Neural crest cell (in vitro differentiated cells): ENCODE measurements at places on chromosomes 7 and 10.

DNA sequence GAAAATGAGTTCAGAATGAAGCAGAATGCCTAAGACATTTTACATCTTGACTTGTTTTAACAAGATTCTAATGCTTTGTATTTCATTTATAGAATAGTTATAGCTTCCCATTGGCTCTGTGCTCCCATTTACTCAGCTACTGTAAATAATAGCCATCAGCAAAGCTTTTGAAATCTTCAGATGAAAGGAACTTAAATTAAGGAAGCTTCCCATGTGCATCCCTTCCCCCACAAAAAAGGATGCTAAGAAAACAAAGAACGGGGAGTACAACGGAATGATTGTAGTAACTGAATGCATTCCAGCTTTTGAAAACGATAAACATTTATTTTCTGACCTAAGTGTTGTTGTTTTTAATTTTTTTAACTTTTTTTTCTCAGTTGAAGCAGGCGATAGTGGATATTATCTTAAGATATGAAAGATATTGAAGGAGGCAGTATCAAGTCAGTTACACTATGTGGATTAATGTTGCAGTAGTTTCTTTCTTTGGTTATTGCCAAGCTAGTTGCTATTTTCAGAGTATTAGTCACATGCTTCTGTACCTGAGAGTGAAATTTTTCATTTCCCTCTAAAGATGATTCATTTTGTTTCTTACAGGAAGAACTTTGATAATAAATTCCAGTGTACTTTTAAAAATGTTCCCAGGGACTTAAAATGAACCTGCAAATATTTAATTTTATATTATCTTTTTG lies 129.2 kb downstream of the KCND2 start:
- DNase-seq, result no peak

- no peak for DNase-seq
These were observed 602.8 kb downstream of the NRG3 start for GRCh38 chr10:82477776-82478175.

- DNase-seq, result no peak
These were observed 47.3 kb downstream of the AVL9 start for GRCh38 chr7:32542595-32542994.

- no peak for DNase-seq
These were observed 38.6 kb downstream of the FZD1 start for GRCh38 chr7:91302794-91303193.

GRCh38 chr7:147432576-147432975 lies 1158.0 kb upstream of the C7orf33 start:
- DNase-seq, result no peak

DNA sequence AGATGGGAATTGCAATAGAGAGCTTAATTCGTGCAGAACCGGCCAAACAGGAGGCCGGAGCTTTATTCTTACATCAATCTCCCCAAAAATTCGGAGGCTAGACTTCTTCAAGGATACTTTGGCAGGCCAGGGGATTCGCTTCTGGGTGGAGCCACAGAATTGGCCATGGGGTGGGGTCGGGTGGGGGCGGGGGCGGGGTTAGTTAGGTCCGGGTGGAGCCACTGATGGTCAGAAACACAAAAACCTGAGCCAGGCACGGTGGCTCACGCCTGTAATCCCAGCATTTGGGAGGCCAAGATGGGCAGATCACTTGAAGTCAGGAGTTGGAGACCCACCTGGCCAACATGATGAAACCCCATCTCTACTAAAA lies 87.5 kb downstream of the SEPTIN14 start:
- no peak for DNase-seq

- DNase-seq, result no peak
These were observed 40.3 kb downstream of the TNPO3 start for GRCh38 chr7:129014501-129015101.

- DNase-seq, result no peak
These were observed 88.7 kb downstream of the SORBS1 start for GRCh38 chr10:95472304-95473088.

- DNase-seq, result peak; percentile 40
These were observed 10.7 kb downstream of the ESYT2 start for GRCh38 chr7:158818325-158819213.

DNA sequence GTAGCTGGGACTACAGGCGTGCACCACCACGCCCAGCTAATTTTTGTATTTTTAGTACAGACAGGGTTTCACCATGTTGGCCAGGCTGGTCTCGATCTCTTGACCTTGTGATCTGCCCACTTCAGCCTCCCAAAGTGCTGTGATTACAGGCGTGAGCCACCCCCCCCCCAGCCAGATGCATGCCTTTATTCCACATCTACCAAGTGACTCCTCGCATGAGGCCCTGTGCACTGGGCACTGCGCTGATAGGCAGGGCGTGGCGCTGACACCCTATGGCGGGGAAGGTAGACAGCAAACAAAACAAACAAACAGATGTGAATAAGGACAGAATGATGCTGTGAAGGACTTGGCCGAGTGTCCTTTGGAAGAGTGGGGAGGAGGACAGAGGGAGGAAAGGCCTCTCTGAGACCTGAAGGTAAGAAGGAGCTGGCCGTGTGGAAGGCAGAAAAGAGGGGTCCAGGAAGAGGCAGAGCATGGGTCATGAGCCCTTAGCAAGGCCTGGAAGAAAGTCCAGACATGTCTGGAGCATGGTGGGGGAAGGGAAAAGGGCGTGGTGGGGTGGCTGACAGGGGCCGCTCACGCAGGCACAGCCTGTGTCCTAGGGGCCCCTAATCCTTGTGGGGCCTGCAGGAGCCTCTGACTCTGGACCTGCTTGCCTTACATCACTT lies 47.5 kb upstream of the CACUL1 start:
- DNase-seq, result no peak

DNA sequence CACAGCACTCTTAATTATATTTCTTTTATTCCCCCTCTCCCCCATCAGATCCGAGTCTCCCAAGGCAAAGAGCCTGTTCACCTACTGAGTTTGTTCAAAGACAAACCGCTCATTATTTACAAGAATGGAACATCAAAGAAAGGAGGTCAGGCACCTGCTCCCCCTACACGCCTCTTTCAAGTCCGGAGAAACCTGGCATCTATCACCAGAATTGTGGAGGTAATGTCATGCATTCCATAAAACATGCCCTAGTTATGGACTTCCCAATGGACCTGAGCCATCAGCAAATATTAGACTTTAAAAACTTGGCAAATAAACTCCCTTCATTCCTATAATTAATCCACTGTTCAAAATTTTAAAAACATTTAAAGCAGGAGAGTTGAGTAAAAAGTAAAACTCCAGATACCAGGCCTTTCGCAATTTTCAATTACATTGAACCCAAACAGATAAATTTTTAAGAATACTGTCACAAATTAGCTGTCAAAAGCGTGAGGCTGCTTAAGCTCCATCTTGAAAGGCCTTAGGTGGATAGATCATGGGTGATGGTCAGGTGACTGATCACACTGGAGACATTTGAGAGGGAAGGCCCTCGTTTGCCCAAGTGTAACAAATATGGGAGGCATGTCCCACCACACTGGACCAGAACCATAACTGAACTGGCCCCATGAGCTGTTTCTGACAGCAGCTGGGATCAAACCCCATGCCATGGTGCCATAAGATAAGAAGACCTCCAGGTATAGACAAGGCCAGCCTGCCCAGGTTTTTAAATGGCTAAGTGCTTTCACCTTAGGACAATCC lies 46.9 kb upstream of the ARL4A start:
- DNase-seq, result no peak

DNA sequence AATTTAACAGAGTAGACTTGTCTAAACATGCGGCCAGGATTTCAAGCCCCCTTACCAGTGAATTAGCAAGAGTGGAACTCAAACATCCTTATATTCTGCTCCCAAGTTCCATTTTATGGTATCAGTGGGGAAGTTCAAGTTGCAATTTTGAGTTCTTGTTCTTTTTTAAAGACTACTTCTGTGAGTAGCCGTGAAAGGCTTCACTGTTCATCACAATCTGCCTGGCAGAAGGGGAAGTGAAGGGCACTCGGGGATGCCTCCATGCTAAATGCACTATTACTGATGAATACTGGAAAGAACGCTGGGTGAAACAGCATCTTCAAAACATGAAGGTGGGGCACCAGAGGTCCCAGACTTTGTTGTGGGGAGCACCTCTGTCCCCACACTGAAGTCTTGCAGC lies 22.4 kb upstream of the FGL2 start:
- no peak for DNase-seq

DNA sequence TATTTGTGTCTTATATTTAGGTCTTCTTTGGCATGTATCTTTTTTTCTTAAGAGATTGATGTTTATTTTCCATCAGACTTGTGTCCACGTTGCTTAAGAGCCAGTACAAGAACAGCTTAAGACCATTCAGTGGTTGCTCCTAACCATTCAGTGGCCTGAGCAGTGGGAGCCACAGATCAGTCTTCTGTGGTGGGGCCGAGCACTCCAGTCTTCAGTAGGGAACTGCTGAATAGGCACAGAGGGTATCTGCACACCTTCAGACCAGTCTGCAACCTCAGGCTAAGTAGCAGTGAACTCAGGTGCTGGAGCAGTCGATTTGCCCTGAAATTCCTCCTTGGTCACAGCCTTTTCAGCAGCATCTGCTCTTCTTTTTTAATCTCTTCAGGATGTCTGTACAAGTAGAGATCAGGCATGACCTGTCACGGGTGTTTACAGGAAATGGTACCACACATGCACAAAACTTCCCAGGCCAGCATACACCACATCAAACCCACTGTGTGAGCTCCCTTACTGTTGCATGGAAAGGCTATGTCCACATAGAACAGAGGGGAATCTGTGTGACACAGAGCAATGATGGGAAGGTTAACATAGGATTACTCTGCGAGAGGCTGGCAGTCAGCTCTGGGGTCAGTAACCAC lies 51.5 kb downstream of the FAM107B start:
- no peak for DNase-seq

GRCh38 chr7:46173476-46174195 lies 252.6 kb upstream of the IGFBP3 start:
- DNase-seq, result no peak

DNA sequence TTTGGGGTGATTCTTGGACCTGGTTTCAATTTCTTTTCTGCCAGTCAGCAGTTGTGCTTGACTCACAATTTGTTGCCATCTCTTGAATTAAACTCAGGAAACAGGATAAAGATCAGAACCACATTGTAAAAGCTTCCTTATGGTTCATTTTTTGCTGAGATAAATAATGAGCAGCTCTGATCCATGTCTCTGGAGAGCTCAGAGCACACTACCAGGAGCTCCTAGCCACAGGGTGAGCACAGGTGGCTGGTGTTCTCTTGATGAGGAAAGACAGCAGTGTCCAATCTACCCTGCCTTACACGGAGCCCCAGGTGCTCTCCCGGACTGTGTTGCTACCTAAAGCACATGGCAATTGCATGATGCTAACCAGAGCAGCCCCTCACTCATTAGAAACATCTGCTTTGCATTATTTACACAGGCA lies 17.2 kb upstream of the FAM170B start:
- DNase-seq, result no peak

- DNase-seq, result no peak
These were observed 499.9 kb upstream of the FZD8 start for GRCh38 chr10:36141856-36142560.

GRCh38 chr10:93580828-93581227 lies 14.4 kb downstream of the FFAR4 start:
- DNase-seq, result peak; percentile 54

GRCh38 chr7:140656548-140657515 lies 15.9 kb upstream of the ADCK2 start:
- no peak for DNase-seq

- DNase-seq, result no peak
These were observed 2.3 kb downstream of the GLRX3 start for GRCh38 chr10:130138479-130138866.

GRCh38 chr10:95644901-95645300 lies 11.6 kb downstream of the ALDH18A1 start:
- no peak for DNase-seq

GRCh38 chr10:5546891-5547680 lies 22.3 kb downstream of the CALML3 start:
- no peak for DNase-seq

DNA sequence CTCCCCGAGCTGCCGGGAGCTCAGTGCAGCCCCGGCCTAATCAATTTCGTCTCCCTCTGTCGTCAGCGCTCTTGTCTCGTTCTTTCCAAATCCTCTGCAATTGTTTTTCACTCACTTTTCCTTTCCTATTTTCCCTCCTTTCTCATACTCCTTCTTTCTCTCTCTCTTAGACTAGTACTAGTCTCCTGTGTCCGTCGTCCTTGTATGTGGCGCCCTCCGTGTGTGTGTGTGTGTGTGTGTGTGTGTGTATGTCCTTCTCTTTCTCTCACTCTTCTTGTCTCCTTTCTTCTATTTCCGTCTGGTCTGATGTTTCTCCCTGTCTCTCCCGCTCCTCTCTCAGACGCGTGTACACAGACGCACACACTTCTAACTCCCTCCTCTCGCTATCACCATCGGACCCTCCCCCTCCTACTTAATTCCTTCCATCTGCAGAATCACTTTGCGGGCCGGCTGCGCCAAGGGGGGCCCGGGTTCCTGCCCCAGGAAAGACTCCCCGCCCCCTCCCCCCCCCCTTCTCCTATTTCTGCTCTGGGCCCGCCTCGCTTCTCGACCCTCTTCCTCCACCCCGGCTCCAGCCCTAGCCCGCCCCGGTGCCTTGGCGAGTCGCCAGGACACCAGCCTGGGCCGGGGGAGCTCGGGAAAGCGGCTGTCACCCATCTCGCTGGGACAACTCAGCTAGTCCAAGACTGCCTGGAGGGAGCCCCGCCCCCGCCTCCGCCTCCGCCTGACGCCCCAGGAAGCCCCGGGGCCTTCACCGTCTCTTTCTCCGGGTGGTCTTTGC lies 743 bp upstream of the ZCCHC24 start:
- DNase-seq, result peak; percentile 58

DNA sequence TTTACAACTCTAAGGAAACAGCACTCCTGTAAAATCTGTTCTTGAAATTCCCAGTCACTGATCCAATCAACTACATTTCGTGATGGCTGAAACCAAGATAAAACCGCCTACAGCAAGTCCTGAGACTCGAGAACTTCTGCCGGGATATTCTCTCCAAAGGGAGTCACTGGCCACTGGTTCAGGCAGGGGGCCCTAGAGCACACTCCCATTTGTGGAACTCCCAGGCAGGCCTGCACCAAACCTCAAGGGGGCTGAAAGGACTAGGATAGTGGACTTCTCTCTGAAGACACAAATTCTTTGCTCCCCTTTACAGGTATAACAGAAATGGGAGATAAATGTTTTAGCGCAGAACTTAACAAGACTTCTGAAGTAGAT lies 16.3 kb downstream of the CYTH3 start:
- DNase-seq, result no peak

DNA sequence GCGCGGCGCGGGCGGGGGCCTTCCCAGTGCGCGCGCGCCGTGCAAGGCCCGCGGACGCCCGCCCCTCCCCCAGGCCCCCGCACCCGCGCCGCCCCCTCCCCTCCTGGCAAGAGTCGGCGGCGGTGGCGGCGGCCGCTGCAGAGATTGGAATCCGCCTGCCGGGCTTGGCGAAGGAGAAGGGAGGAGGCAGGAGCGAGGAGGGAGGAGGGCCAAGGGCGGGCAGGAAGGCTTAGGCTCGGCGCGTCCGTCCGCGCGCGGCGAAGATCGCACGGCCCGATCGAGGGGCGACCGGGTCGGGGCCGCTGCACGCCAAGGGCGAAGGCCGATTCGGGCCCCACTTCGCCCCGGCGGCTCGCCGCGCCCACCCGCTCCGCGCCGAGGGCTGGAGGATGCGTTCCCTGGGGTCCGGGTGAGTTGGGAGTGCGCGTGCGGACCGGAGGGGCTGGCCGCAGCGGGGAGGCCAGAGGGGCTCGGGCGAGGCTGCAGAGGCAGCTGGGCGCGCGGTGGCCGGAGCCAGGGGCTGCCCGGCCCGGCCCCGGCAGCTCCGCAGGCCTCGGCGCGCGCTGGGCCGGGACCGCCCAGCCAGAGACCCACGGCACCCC lies at the start of gene BMPR1A:
Gene BMPR1A, plus strand, starts transcription at position 109 of the 602 bp plus-strand sequence. CDS start 119,400 bp downstream, outside the sequence.
- DNase-seq, result peak; percentile 96
